Kasumi-1 (cell line): ENCODE measurements at places on chromosomes 5 and 9.

- DNase-seq, result no peak
Measured at GRCh38 chr5:114055318-114056184, 306.3 kb upstream of the KCNN2 start.

- DNase-seq, result no peak
Measured at GRCh38 chr5:105413406-105413990, 1850.9 kb upstream of the NUDT12 start.

DNA sequence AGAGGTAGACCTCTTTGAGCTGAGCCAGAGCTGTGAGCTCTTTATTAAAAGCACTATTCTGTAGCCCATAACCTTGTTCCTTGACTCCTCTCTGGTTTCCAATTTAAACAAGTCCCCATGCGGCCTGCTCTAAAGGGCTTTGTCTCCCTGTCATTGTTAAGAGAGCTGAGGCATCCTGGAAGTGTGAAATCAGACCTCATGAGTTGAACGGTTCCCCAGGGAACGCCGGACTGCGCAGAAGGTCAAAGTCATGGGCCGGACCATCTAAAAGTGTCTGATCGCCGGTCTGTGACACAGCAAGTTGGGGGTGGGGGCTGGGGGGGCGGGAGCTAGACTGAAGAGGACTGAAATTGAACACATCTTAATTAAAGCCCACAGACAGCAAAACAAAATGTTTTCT is 265.8 kb downstream of the SLF1 start:
- DNase-seq, result no peak

DNA sequence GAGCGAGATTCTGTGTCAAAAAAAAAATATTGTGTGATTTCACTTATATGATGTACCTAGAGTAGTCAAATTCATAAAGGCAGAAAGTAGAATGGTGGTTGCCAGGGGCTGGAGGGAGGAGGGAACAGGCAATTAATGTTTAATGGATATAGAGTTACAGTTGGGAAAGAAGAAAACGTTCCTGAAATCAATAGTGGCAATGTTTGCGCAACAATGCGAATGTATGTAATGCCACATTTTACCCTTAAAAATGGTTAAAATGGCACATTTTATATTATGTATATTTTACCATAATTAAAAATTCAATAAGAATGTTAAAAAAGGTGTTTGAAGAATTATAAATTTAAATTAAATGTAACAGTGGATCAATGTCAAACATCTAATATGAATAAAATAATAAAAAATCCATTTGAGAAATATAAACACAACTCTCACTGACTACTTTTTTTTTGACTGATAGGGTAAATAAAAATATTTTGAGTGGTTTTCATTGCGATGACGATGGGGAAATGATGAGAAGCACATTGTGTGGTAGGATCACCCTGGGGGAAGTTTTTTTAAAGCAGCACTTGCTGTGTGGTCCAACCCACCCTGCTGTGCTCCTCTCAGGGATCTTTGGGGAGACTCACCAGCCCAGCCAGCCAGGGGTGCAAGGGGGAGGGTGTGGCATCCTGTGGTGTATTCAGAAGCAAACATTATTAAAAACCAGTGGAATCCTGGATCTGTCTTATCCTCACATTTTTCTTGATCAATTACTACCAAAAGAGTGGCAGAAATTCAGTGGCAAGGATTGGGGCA is 4.3 kb downstream of the FYB1 start:
- no peak for DNase-seq

GRCh38 chr9:113524468-113524867 is 60.9 kb downstream of the RGS3 start:
- no peak for DNase-seq

DNA sequence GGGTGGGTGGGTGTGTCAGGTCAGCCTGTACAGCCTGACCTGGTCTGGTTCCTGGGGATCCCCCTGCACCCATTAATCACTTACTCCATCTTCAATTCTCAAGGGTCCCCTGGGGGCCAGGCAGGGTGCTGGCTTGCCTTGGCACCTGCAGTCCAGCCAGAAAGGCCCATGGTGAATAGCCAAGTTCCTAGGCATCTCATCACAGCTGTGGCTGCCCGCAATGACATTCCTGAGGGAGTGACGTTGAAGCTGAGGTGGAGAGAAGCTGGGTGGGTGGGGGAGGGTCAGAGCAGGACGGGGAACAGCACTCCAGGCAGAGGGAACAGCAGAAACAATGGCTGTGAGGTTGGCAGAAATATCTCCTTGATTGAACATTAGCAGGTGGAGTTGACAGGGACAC is 10.6 kb downstream of the HMCN2 start:
- DNase-seq, result no peak

DNA sequence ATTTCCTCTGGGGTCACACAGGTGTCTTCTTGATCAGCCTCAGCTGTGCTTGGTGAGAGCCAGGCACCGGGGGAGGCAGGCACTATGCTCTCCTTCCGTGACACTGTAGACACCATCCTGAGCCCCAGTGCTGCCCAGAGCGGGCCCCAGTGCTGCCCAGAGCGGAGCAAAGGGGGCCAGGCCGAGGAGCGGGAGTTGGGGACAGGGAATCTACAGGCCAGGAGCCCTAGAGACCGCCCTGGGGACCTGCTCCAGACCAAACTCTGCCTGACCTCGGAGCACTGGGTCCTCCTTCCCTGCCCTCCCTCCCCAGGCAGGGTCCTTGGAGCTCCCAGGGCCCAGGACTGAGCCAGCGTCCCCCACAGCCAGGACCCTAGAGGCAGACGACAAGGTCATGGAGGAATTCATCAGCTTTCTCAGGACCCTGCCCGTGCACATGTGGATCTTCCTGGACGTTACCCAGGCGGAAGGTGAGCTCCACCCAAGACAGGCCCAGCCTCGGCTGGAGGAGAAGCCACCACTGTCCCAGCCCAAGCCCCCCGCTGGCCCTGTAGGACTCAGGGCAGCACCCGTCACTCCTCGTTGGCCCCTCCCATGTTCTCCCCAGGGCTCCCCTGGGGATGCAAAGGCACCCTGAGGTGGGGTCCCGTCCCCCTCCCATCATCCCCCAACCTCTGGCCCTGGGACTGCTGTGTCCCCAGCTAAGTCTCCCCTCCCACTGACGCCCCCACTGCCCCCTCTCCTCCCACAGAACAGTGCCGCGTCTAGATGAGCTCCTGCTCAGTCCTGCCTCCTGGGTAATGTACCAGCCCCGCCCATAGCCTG is 30.2 kb downstream of the PAEP start:
- no peak for DNase-seq
